Bronchial smooth muscle cell (primary cell): ENCODE measurements at places on chromosomes 6 and 20. TPM values are rescaled to one million over a fixed set of nuclear protein-coding genes. Genes with fewer than 3 reads are reported as not detected.

The MYL9 gene
- 7.0 and 8.0 TPM in 2 replicates for total RNA-seq

The MICB gene
- 3.1 and 6.1 TPM in 2 replicates for total RNA-seq

The RIPPLY2 gene
- not detected in 2 replicates for total RNA-seq

The DSN1 gene
- total RNA-seq: 5.7 and 5.8 TPM in 2 replicates

The CUL9 gene
- 28.1 and 31.1 TPM in 2 replicates for total RNA-seq

The BMP2 gene
- 0.86 and 2.2 TPM in 2 replicates for total RNA-seq

The TCP11 gene
- 0.16 TPM in 1 of 2 replicates, not detected in the other for total RNA-seq

The THEMIS gene
- total RNA-seq: not detected in 2 replicates

The HMGN4 gene
- total RNA-seq: 64.7 and 68.7 TPM in 2 replicates

The DST gene
- total RNA-seq: 347 and 355 TPM in 2 replicates

The TPX2 gene
- 2.8 and 7.6 TPM in 2 replicates for total RNA-seq

The SIGLEC1 gene
- total RNA-seq: not detected in 2 replicates

The RHAG gene
- total RNA-seq: under 0.01 TPM in 1 of 2 replicates, not detected in the other

The PBOV1 gene
- not detected in 2 replicates for total RNA-seq

The DEFB125 gene
- total RNA-seq: not detected in 2 replicates

The CCN6 gene
- total RNA-seq: not detected in 2 replicates

The PPP1R11 gene
- total RNA-seq: 9.5 and 12.3 TPM in 2 replicates

The DUSP15 gene
- total RNA-seq: 0.26 TPM in 1 of 2 replicates, not detected in the other

The CLPSL1 gene
- total RNA-seq: not detected in 2 replicates

The LRRC73 gene
- total RNA-seq: 0.47 and 0.60 TPM in 2 replicates

The JPH2 gene
- total RNA-seq: under 0.01 TPM in 1 of 2 replicates, not detected in the other

The TBC1D7 gene
- 9.7 and 15.4 TPM in 2 replicates for total RNA-seq

The MC3R gene
- not detected in 2 replicates for total RNA-seq

The VSX1 gene
- total RNA-seq: not detected in 2 replicates

The KCNQ2 gene
- not detected in 2 replicates for total RNA-seq

The LINC00237 gene
- total RNA-seq: not detected in 2 replicates

The POM121L2 gene
- total RNA-seq: not detected in 2 replicates

The MACROD2 gene
- total RNA-seq: 0.43 and 0.63 TPM in 2 replicates

The GINS1 gene
- total RNA-seq: 0.52 and 1.6 TPM in 2 replicates

The SLC4A11 gene
- 0.94 and 1.7 TPM in 2 replicates for total RNA-seq

The CHRNA4 gene
- total RNA-seq: not detected in 2 replicates

The RNF144B gene
- total RNA-seq: 0.79 and 1.0 TPM in 2 replicates

The TFAP2A gene
- total RNA-seq: 0.16 TPM in 1 of 2 replicates, not detected in the other

The PHACTR1 gene
- under 0.01 and 0.34 TPM in 2 replicates for total RNA-seq

The SLCO4A1 gene
- total RNA-seq: 0.09 and 0.32 TPM in 2 replicates

The FAM184A gene
- under 0.01 and 0.16 TPM in 2 replicates for total RNA-seq

The LTB gene
- not detected in 2 replicates for total RNA-seq

The LY6G6C gene
- not detected in 2 replicates for total RNA-seq

The MCCD1 gene
- total RNA-seq: not detected in 2 replicates

The SOX18 gene
- under 0.01 TPM in 1 of 2 replicates, not detected in the other for total RNA-seq

The C6orf58 gene
- 0.17 TPM in 1 of 2 replicates, not detected in the other for total RNA-seq

The PLG gene
- total RNA-seq: not detected in 2 replicates

The LY6G5C gene
- total RNA-seq: 0.09 and 0.63 TPM in 2 replicates

The CASS4 gene
- 3.0 and 5.0 TPM in 2 replicates for total RNA-seq

The SUMO4 gene
- total RNA-seq: 0.52 and 1.6 TPM in 2 replicates

The HSPA1A gene
- 92.2 and 182 TPM in 2 replicates for total RNA-seq

The DSP gene
- 0.16 and 0.86 TPM in 2 replicates for total RNA-seq

The TFAP2B gene
- not detected in 2 replicates for total RNA-seq

The TTLL9 gene
- total RNA-seq: 0.16 TPM in 1 of 2 replicates, not detected in the other

The PRDM13 gene
- not detected in 2 replicates for total RNA-seq

The ANKEF1 gene
- total RNA-seq: 1.7 and 2.4 TPM in 2 replicates

The COL11A2 gene
- total RNA-seq: 0.16 and 0.17 TPM in 2 replicates

The SYCP2L gene
- under 0.01 TPM in 1 of 2 replicates, not detected in the other for total RNA-seq

The MOG gene
- total RNA-seq: not detected in 2 replicates

The ULBP1 gene
- 0.32 TPM in 1 of 2 replicates, not detected in the other for total RNA-seq

The TEAD3 gene
- 3.8 TPM in 2 replicates for total RNA-seq

The CTSZ gene
- 123 and 189 TPM in 2 replicates for total RNA-seq
